Stimulated activated CD8-positive, alpha-beta memory T cell treated with anti-CD3 and anti-CD28 coated beads, Interleukin-7, amount 100 ng/mL, for 4 hours (primary cell): ENCODE measurements at places on chromosomes 3 and 15.

DNA sequence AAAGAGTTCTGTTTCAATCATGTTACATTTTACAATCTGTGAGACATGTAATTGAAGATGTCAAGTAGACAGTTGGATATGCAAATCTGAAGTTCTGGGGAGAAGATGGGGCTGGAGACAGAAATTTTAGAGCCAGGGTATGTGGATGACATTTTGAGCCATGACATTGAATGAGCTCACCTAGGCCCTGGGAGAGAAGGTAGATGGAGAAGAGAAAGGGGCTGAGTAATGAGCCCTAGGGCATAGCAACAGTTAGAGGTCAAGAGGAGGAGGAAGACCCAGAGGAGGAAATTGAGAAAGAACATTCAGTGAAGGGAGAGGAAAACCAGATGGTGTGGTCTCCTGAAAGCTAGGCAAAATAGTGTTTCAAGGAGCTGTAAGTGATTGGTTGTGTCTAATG lies 15.3 kb downstream of the TMEM266 start:
- DNase-seq: no peak

GRCh38 chr3:120214176-120214575 lies 70.8 kb downstream of the GPR156 start:
- DNase-seq: no peak

DNA sequence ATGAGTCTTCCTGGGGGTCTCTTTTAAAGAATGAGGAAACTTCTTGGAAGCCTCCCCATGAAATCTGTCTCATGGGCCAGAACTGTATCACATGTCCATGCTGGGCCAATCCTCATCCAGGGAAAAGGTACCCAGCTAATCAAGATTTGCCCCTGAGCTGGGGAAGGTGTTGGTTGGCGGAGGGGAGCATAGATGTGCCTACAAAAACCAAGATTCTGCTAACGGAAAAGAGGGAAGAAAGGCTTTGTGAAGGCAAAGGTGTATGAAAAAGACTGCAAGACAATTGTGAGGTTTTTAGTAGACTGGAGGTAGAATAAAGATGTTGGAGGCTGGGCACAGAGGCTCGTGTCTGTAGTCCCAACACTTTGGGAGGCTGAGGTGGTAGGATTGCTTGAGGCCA lies 18.5 kb upstream of the BLM start:
- DNase-seq: no peak

DNA sequence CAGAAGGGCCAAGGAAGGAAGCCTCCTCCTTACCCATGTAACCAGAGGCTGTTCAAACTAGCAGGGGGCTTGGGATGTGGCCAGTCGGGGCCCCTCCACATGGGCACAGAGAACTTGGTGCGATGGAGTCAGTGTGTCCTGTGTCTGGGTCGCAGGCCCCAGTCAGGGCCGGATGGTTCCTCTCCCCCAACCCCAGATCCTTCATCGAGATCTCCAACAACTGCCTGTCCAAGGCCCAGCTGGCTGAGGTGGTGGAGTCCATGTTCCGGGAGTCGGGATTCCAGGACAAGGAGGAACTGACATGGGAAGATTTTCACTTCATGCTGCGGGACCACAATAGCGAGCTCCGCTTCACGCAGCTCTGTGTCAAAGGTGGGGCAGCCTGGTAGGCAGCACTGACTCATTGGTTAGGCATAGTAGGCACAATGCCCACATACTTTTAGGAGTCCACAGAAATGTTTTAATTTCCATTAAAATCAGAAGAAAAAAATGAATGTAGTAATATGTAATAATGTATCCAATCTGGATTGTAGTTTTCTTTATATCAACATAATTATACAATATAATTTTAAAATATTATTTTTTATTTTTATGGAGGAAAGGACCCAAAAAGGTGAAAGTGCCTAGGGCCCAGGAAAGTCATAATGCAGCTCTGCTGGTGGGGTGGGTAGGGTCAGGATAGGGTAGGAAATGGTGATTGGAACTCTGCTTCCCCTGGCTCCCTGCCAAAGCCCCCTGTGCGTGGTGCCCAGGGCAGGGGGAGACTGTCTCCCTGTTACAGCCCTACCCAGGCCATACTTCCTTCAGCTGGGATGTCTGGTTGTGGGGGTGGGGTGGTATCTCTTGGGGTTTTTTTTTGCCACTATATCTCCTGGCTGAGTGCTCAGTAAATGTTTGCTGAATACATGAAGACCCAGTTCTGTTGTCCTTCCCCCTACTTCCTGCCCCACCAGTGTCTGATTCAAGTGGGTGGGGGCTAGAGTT lies 18.6 kb downstream of the DUOX1 start:
- no peak for DNase-seq

- no peak for DNase-seq
These were observed 1198.0 kb downstream of the ROBO1 start for GRCh38 chr3:78569804-78570203.
